Adrenal gland (tissue), 19 donors: ENCODE measurements at places on chromosomes 5 and 9.
A peak's percentile ranks its signal among the peaks of the same experiment; 100 is the strongest.

DNA sequence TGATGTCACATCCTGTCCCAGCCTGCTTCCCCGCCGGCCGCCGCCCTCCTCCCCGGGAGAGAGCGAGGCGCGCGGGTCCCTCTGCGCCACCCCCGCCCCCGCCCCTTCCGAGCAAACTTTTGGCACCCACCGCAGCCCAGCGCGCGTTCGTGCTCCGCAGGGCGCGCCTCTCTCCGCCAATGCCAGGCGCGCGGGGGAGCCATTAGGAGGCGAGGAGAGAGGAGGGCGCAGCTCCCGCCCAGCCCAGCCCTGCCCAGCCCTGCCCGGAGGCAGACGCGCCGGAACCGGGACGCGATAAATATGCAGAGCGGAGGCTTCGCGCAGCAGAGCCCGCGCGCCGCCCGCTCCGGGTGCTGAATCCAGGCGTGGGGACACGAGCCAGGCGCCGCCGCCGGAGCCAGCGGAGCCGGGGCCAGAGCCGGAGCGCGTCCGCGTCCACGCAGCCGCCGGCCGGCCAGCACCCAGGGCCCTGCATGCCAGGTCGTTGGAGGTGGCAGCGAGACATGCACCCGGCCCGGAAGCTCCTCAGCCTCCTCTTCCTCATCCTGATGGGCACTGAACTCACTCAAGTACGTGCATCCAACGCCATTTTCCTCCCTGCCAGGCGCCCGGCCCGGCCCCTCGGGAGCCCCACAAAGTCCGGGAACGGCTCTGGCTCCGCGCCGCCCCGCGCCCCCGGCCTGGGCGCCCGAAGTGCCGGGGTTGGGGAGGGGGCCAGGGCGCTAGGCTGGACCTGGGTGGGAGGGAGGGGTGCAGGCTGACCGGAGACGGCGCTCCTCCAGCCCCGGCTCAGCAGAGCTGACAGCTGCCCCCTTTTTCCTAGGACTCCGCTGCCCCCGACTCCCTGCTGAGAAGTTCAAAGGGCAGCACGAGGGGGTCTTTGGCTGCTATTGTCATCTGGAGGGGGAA lies 12.0 kb upstream of the OLFM1 start:
- no peaks in the 10 kb centered on the region for H3K27me3 ChIP-seq
- no peak overlapping the region for H3K27ac ChIP-seq
- DNase-seq, result peak; percentile 76
- H3K4me3 ChIP-seq, result peak overlapping the region; percentile 21

DNA sequence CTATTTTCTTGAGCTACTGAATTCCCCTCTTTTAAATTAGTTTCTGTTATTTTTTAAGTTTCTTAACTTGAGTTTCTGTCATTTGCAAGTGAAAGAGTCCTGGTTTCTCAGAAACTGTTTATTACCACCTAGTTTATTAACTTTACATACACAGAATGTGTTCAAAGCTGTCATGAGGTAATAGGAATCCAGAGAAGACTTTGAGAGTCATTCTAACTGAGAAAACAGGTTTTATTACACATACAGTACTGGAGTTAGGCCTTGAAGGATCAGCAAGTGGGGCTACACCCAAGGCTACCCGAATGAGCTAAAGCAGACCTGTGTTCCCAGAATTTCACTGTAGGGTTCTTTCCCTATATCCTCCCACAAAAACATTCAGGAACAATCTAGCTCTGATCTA lies 33.1 kb downstream of the FAM114A2 start:
- no peaks in the 10 kb centered on the region for H3K4me1 ChIP-seq
- H3K4me3 ChIP-seq, result no peak overlapping the region
- H3K27ac ChIP-seq, result no peak overlapping the region
- no peaks in the 10 kb centered on the region for H3K36me3 ChIP-seq
- DNase-seq, result no peak
- H3K27me3 ChIP-seq, result no peaks in the 10 kb centered on the region

DNA sequence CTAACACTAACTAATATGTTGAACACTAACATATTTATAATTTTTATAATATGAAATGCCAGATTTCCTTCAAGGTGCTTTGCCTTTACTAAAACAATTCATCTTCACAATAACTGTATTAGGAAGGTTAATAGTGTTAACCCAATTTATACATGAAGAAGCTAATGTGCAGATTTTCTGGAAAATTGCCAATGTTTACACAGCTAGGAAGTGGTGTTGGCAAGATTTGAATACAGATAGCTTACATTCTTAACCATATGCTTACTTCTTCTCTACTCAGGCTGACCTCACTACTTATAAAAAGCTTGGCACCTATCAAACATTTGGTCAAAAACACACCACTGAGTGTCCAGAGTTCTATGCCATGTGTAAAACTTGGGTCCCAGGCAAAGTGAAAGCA lies 445.4 kb upstream of the ITGA1 start:
- no peak for DNase-seq
- no peaks in the 10 kb centered on the region for H3K36me3 ChIP-seq
- H3K27ac ChIP-seq, result no peak overlapping the region
- H3K27me3 ChIP-seq, result no peaks in the 10 kb centered on the region
- H3K4me1 ChIP-seq, result no peaks in the 10 kb centered on the region

DNA sequence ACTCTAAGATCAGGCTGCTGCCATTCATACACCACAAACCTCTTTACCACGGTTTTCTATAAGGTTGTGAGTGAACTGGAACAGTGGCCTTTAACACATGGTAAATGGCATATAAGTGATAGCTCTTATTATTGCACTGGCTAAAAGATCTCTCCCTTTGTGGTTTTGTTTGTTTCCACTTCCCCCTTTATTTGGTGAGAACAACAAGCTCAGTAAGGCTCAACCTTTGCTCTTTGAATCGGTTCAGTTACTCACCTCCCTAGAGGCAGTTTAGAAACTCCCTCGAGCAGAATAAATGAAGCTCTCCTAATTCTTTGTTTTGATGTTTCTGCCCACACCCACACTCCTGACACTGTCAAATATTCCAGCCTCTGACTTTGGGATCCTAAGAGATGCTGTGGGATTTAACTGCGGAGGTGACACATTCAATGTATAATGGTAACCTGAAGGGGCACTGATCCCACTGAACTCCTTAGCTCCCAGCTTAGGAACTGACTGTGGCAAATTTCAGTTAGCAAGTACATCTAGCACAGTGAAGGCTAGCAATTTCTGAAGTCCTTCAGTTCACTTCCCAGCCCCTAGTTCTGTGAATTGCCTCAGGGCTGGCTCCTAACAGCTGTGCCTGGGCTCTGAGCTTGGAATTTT lies 22.5 kb upstream of the RAD23B start:
- no peaks in the 10 kb centered on the region for H3K27me3 ChIP-seq
- H3K36me3 ChIP-seq, result no peaks in the 10 kb centered on the region
- no peak for DNase-seq
- no peak overlapping the region for H3K27ac ChIP-seq

- DNase-seq, result no peak
- peaks cover 14% of the 10 kb centered on the region for H3K4me1 ChIP-seq
- H3K27ac ChIP-seq, result no peak overlapping the region
- no peaks in the 10 kb centered on the region for H3K36me3 ChIP-seq
- no peaks in the 10 kb centered on the region for H3K27me3 ChIP-seq
These were observed 45.6 kb upstream of the SLC30A5 start for GRCh38 chr5:69048230-69048629.

GRCh38 chr5:1215320-1216096 lies 9.7 kb upstream of the SLC6A18 start:
- no peak overlapping the region for H3K4me3 ChIP-seq
- DNase-seq, result no peak
- H3K27me3 ChIP-seq, result no peaks in the 10 kb centered on the region
- H3K36me3 ChIP-seq, result no peaks in the 10 kb centered on the region
- no peaks in the 10 kb centered on the region for H3K4me1 ChIP-seq
- no peak overlapping the region for H3K27ac ChIP-seq

DNA sequence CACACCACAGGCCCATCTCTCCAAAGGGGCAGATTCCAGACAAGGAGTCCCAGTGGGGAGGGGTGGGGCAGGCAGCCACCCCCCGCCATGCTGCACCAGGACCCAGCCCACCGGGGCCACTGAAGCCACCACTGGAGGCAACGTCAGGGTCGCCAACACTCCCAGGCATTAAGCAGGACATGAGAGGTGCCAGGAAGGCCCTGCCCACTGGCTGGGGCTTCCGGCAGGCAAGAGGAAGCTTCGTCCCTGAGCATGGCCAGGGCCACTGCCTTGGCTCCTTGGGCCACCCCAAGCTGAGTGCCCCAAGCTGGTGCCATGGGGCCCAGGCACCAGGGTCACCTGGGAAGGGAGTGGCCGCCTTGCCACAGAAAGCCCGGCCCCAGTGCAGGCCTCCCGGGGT lies 17.5 kb downstream of the KCNT1 start:
- H3K27me3 ChIP-seq, result peaks cover 29% of the 10 kb centered on the region
- DNase-seq, result no peak
- no peak overlapping the region for H3K27ac ChIP-seq
- H3K4me1 ChIP-seq, result no peaks in the 10 kb centered on the region
- H3K36me3 ChIP-seq, result no peaks in the 10 kb centered on the region

- DNase-seq, result no peak
- no peaks in the 10 kb centered on the region for H3K36me3 ChIP-seq
- H3K4me3 ChIP-seq, result no peak overlapping the region
- no peaks in the 10 kb centered on the region for H3K27me3 ChIP-seq
- H3K4me1 ChIP-seq, result no peaks in the 10 kb centered on the region
These were observed 119.8 kb upstream of the NEK6 start for GRCh38 chr9:124137944-124138335.

- no peak overlapping the region for H3K4me3 ChIP-seq
- H3K36me3 ChIP-seq, result no peaks in the 10 kb centered on the region
- no peaks in the 10 kb centered on the region for H3K4me1 ChIP-seq
These were observed 38.8 kb upstream of the SHB start for GRCh38 chr9:38107811-38108304.

- no peak overlapping the region for H3K4me3 ChIP-seq
- no peak overlapping the region for H3K27ac ChIP-seq
- H3K4me1 ChIP-seq, result no peaks in the 10 kb centered on the region
- no peak for DNase-seq
- no peaks in the 10 kb centered on the region for H3K27me3 ChIP-seq
- no peaks in the 10 kb centered on the region for H3K36me3 ChIP-seq
These were observed 153.8 kb upstream of the NR3C1 start for GRCh38 chr5:143557061-143557818.

DNA sequence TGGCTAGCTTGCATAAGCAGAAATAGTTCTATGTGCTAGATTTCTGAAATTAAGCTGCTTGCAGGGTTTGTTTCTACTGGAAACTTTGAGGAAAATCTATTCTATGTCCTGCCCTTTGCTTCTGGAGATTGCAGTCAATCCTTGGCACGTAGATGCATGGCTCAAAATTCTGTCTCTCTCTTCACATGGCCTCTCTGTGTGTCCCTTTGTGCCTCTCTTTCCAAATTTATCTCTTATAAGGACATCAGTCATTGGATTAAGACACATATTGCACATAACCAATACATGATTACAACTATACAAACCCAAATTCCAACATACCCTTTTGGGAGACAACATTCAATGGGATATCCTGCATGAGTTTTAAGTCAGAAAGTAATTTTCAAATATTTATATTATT lies 744.3 kb upstream of the CTNND2 start:
- H3K4me3 ChIP-seq, result no peak overlapping the region
- no peak overlapping the region for H3K27ac ChIP-seq
- H3K36me3 ChIP-seq, result no peaks in the 10 kb centered on the region
- no peak for DNase-seq

GRCh38 chr5:40623480-40624420 lies 56.0 kb upstream of the PTGER4 start:
- no peak overlapping the region for H3K4me3 ChIP-seq
- DNase-seq, result no peak
- no peaks in the 10 kb centered on the region for H3K36me3 ChIP-seq
- H3K27ac ChIP-seq, result no peak overlapping the region
- H3K27me3 ChIP-seq, result no peaks in the 10 kb centered on the region

DNA sequence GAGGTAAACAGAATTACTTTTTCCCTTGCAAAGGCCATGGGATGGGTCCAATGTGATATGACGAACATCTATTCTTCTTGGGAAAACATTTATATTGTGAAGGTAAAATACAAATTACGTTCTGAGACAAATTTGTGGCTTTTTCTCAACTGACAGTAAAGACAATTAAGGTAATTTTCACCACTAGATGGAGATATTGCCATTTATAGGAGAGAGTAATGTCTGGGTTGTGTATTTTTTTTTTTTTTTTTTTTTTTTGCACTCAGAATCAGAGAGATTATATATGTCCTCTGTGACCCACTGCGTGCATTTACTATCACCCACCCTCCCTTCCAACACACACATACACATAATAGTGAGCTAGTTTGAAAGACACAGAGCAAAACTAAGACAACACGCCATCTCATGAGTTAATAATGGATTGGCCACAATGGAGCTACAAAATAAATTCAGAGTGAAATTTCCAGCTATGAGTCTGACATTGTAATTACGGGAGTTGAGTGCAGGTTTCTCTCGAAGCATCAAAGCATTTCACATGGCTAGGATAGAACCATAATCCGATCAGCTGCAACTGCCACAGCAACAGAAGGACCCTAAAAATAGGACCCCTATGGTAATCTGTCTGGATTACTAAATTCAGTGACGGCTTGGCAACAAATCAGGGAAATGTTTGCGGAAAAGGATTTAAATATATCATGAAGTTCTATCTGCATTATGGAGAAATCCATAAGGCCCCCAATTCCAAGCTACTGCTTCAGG lies 49.2 kb downstream of the ANXA1 start:
- no peaks in the 10 kb centered on the region for H3K4me1 ChIP-seq
- H3K27ac ChIP-seq, result no peak overlapping the region
- DNase-seq, result no peak
- no peaks in the 10 kb centered on the region for H3K36me3 ChIP-seq
- H3K4me3 ChIP-seq, result no peak overlapping the region
- H3K27me3 ChIP-seq, result peaks cover 6% of the 10 kb centered on the region

GRCh38 chr5:61820836-61821235 lies 485.2 kb upstream of the KIF2A start:
- H3K36me3 ChIP-seq, result no peaks in the 10 kb centered on the region
- no peak overlapping the region for H3K4me3 ChIP-seq
- H3K27ac ChIP-seq, result no peak overlapping the region

GRCh38 chr9:126222363-126222834 lies 104.2 kb upstream of the MVB12B start:
- H3K27ac ChIP-seq, result no peak overlapping the region
- peaks cover 31% of the 10 kb centered on the region for H3K27me3 ChIP-seq

- H3K36me3 ChIP-seq, result no peaks in the 10 kb centered on the region
- H3K27ac ChIP-seq, result no peak overlapping the region
- DNase-seq, result peak; percentile 43
These were observed 344.0 kb downstream of the PTPRD start for GRCh38 chr9:10268531-10269485.

GRCh38 chr9:127170652-127171051 lies 48.2 kb upstream of the ANGPTL2 start:
- H3K27ac ChIP-seq, result no peak overlapping the region
- DNase-seq, result no peak
- H3K36me3 ChIP-seq, result no peaks in the 10 kb centered on the region
- H3K27me3 ChIP-seq, result no peaks in the 10 kb centered on the region
- H3K4me1 ChIP-seq, result no peaks in the 10 kb centered on the region
